ENCODE measurements at places on chromosomes 16 and 17.

DNA sequence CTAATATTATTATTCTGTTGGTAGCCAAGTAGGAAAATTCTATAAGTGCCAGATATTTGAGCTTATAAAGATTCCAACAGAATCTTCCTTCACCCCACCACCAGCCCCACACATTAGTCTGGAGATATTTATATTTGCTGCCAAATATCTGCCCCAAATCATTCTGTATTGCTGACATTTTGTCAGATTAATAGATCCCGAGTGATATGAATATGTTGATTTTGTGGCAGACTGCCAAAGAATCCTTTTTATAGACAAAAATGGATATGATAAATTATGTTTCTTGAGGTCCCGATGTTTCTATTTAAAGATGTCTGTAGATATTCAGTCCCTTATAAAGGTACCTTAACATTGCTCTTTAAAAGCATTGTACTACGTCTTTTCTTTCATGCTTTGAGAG lies 162.2 kb upstream of the KCNJ16 start:
- DNase-seq = no peak

DNA sequence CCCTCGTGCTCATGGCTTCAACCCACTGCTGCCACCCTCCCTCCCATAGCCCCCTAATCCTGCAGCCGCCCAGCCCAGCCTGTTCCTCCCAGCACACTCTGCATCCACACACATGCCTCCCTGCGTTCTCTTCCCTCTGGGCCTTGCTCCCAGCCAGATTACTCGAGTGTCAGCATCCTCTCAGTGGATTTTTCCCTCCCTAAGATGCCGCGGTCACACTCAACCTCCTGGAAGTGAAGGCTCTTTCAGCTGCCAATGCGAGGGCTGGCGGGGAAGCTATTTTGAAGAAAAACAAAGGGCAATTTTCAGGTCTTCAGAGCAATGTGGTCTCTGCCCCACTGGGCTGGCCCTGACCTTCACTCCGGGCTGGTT lies 23.2 kb upstream of the CACNG5 start:
- no peak for DNase-seq

DNA sequence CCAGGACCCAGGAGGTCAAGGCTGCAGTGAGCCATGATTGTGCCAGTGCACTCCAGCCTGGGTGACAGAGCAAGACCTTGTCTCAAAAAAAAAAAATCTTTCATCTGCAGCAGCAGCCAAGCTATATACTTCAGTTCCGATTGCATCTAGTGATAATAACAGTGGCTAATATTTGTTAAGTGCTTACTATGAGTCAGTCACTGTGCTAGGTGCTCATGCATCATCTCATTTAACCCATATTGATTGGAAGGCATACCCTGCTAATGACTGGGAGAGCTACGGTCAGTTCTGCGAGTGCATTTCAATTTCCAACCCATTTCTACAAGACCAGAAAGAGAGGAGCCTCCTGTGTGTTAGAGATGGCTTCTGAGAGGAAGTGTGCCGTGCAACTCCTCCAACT lies 7.7 kb upstream of the TUBG2 start:
- no peak for DNase-seq

- peak; percentile 47 for DNase-seq
Measured at GRCh38 chr16:75065521-75066149, 50.9 kb downstream of the LDHD start.

DNA sequence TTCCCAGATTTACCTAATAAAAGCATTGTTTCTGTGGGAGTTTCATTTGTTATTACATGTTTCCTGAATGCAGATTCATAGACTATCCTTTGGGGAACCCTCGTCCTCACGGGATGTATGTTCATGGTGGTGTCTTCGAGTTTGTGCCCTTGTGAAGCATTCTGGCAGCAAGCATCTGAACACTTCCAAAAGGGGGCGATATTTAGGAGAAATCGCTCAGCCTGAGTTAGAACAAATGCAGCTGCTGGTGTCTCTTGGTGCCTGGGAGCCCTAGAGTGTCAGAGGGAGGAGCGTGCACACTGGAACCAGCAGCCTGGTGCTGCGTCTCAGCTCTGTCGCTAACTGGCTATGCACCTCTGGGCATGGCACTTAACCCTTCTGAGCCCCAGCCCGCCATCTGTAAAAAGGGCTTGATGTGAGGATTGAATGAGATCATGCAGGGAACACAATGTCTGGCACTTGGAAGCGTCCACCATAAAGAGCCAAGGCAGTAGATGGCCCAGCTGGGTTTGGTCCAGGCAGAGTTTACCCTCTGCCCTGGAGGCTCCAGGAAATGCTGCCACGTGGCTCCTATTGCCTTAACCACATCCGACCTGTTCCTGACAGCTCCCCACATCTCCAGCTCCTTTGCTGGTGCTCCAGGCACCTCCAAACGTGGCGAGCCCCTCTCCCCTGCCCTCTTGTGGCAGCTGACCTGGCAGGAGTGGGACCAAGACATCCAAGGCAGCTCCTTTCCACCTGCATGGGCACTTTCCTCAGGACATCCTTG lies 25.0 kb upstream of the C16orf78 start:
- DNase-seq = no peak

GRCh38 chr16:18788828-18789514 lies 1.2 kb downstream of the RPS15A start:
- no peak for DNase-seq
